LHCN-M2 (cell line): ENCODE measurements at places on chromosomes 7 and 10. TPM values are rescaled to one million over a fixed set of nuclear protein-coding genes. Genes with fewer than 3 reads are reported as not detected.

The NAT16 gene
- not detected in 2 replicates for total RNA-seq

GRCh38 chr7:105924945-105925344 lies 38.1 kb upstream of the CDHR3 start:
- no peak for DNase-seq

GRCh38 chr7:35026150-35026549 lies 11.1 kb downstream of the DPY19L1 start:
- no peak for DNase-seq

- no peak for DNase-seq
Observed at GRCh38 chr10:108545921-108546320, 1377.4 kb downstream of the XPNPEP1 start.

- no peak for DNase-seq
Observed at GRCh38 chr10:85319826-85320225, 991.4 kb downstream of the CCSER2 start.

- DNase-seq: no peak
Observed at GRCh38 chr7:47302560-47302959, 279.4 kb downstream of the TNS3 start.

DNA sequence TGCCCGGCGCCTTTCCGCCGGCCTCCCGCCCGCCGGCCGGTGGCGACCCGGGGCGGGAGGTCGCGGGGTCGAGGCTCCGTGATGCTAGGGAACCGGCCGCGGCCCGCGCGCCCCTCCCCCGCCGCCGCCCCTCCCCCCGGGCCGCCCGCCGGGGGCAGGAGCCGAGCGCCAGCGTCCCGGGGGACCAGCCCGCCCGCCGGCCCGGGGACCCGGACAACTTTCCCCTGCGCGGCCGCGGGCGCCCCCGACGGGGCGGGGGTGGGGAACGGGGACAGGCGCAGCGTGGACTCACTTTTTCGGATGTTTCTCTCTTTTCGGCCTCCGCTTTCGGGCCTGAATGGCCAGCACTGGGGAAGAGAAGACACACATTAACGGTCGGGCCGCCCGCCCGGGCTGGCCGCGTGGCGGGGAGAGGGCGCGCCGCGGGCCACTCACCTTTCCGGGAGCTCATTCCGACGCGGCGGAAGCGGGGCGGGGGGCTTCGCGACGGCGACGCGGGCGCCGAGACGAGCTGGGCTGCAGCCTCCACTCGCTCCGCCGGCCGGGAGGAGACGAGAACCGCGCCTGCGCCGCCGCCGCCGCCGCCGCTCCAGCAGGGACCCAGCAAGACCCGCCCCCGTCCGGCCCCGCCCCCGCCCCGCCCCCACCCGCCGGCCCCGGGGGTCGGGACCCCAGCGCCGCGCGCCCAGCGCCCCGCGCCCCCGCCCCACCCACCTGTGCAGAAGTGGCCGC lies at the start of gene SRPK2:
SRPK2 (minus strand) TSS at position 566 of the 732 bp plus-strand sequence.
- peak; percentile 67 for DNase-seq

DNA sequence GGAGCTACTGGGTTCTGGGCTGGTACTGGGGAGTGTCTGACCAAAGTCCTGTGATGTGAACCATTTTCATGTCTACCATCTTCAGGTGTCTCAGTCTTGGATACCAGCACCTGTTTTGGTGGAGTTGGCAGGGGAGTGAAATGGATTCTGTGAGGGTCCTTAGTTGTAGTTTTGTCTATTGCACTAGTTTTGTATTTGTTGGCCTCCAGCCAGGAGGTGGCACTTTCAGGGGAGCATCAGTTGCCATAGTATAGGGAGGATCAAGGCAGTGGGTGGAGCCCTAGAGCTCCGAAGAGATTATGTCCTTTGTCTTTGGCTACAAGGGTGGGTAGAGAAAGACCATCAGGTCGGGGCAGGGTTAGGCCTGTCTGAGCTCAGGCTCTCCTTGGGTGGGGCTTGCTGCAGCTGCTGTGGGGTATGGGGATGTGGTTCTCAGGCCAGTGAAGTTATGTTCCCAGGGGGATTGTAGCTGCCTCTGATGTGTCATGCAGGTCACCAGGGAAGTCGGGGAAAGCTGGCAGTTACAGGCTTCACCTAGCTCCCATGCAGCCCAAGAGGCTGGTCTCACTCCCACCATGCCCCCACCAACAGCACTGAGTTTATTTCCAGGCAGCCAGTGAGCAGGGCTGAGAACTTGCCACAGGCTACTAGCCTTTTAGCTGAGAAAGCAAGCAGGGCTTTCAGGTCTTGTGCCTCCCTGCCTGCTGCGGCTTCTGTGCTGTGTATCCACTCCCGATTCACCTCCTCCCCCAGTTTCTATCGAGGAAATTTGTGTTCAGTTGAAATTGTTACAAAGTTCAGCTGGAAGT lies 153.1 kb downstream of the ZNF365 start:
- DNase-seq: peak; percentile 86

The TRIM73 gene
- total RNA-seq: 0.29 and 0.83 TPM in 2 replicates

- DNase-seq: no peak
Observed at GRCh38 chr10:43925793-43926192, 277.1 kb upstream of the ZNF32 start.

- no peak for DNase-seq
Observed at GRCh38 chr10:1715821-1716220, 21.5 kb downstream of the ADARB2 start.

DNA sequence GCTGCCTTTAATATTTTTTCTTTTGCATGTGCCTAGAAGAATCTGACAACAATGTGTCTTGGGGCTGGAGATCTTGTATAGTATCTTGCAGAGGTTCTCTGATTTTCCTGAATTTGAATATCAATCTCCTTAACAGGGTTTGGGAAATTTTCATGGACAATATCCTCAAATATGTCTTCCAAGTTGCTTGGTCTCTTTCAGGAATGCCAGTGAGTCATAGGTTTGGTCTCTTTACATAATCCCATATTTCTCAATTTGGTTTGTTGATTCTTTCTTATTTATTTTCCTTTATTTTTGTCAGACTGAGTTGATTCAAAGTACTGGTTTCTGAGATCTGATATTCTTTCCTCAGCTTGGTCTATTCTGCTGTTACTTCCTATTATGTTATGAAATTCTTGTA lies 208.7 kb upstream of the GLI3 start:
- peak; percentile 3 for DNase-seq

- DNase-seq: no peak
Observed at GRCh38 chr7:12031186-12031585, 179.9 kb upstream of the TMEM106B start.

The BBIP1 gene
- 23.1 and 27.8 TPM in 2 replicates for total RNA-seq

- DNase-seq: no peak
Observed at GRCh38 chr10:67250686-67251085, 324.9 kb downstream of the LRRTM3 start.

DNA sequence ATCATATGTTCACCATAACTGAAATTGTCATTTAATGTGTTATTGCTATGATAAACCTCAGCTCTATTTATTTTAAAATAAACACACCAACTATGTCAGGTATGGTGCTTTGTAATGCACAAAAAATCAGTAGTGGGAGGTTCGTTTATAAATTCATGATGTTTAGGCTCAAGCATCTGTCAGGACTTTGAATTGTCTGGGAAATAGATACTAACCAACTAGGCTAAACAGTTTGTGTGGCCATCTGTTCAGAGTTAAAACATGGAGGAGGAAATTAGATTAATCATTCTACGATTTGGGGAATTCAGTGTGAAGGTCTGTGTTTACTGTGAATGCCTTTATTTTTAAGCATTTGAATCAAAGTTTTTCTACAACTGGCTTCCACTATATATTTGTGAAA lies 212.6 kb upstream of the FZD8 start:
- DNase-seq: no peak

DNA sequence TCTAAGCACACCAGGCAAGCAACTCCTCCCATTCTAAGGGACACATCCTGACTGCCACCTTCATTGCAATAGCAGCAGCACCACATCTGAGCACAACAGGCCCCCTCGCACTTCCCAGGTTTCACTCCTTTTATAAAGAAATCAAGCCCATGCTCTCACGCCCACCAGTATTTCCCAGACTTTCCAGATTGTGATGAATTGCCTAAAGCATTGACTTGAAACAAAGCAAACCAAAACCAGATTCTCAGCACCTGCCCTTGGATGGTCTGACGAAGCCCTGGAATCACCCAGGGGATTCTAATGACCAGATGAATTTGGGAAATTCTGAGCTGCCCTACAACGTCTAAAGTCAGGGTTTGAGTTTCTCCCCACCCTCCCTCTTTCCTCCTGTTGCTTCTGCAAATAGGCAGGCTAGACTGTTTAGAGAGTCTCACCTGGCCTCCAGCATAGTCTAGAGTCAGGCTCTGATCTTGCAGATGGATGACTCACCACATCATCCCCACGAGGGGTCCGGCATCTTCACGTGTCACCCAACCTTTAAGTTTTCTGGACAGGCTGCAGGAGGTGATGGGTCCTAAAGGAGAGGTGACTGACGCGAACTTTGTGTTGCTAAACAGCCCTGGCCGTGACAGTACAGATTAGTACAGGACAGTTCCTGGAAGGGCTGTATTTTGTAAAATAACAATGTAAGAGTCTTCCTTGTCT lies 198.0 kb downstream of the SKIDA1 start:
- DNase-seq: no peak

The MDFIC gene
- 67.0 and 72.6 TPM in 2 replicates for total RNA-seq

GRCh38 chr10:112634096-112634830 lies 187.2 kb downstream of the VTI1A start:
- DNase-seq: no peak

The MCM10 gene
- total RNA-seq: 26.1 and 29.6 TPM in 2 replicates

DNA sequence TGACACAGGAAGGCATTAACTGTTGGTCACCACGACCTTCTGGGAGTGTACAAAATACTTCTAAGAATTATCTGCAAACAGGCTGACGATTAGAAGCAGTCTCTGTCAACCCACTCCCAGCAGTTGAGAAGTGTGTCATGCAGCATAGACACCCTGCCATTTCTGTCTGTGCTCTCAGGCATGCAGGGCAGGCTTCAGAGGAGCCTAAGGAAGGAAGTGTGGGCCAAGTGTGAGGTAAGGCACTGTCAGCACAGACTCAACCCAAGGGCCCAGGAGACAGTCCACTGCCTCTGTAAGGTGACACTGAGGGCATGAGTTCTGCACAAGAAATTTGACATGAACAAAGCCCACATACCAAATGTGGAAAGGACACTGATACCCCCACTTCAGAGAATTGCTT lies 109.0 kb upstream of the VIPR2 start:
- DNase-seq: no peak

DNA sequence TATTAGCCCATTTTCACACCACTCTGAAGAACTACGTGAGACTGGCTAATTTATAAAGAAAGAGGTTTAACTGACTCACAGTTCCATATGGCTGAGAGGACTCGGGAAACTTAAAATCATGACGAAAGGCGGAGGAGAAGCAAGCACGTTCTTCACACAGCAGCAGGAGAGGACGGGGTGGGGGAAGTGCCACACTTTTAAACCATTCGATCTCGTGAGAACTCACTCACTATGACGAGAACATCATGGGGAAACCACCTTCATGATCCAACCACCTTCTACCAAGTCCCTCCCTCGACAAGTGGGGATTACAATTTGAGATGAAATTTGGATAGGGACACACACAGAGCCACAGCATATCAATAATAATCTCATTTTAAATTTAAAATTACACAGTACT lies 80.2 kb downstream of the VWDE start:
- no peak for DNase-seq

The KCP gene
- 0.13 TPM in 1 of 2 replicates, not detected in the other for total RNA-seq

GRCh38 chr7:104943502-104944343 lies 70.3 kb upstream of the KMT2E start:
- no peak for DNase-seq

The HOXA10 gene
- 12.8 and 13.2 TPM in 2 replicates for total RNA-seq

- DNase-seq: no peak
Observed at GRCh38 chr7:94212160-94212559, 182.5 kb upstream of the COL1A2 start.

The LIPN gene
- not detected in 2 replicates for total RNA-seq

DNA sequence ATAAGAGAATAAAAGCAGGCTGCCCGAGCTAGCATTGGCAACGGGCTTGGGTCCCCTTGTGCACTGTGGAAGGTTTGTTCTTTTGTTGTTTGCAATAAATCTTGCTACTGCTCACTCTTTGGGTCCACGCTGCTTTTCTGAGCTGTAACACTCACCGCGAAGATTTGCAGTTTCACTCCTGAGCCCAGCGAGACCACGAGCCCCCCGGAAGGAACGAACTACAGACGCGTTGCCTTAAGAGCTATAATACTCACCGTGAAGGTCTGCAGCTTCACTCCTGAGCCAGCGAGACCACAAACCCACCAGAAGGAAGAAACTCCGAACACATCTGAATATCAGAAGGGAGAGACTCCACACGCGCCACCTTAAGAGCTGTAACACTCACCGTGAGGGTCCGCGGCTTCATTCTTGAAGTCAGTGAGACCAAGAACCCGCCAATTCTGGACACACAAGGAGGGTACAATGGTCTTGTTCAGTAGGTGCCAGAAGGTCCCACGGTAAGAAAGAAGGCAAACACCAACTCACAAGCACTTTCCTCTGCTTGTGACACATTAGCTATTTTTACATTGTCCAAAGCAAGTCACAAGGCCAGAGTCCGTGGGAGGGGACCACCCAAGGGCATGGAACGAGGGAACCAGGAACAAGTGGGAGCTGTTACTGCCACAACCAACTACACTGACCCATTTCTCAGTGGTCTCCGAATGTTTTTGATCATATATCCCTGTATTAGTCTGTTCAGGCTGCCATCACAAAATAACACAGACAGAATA lies 29.2 kb upstream of the CACUL1 start:
- DNase-seq: no peak

GRCh38 chr10:97572214-97572989 lies at the start of gene ANKRD2:
Gene ANKRD2, plus strand, starts transcription at chr10:97572779. Its CDS starts 10 bp downstream, at chr10:97572789.
- DNase-seq: peak; percentile 72

DNA sequence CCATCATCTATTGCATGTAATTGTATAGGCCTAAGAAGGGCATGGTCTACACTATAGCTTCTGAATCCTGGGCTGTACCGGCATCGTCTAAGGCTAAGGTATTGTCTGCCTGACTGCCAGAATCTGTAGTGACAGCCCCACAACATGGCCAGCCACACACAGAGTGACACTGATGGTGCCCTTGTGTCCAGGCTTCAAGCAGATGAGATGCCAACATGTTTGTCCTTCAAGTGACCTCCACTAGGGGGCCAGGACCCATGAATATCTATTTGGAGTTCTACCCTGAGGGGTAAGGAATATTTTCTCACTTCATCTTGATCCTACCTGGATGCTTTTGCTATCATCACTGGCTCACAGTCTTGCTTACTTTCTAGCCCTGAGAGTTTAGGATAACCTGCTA lies 1.5 kb downstream of the CYP3A7 start:
- peak; percentile 28 for DNase-seq

GRCh38 chr7:12570534-12571461 lies at the start of gene SCIN:
Gene SCIN, plus strand, starts transcription at chr7:12570720. Its CDS starts 67 bp downstream, at chr7:12570787.
- DNase-seq: peak; percentile 40

The EPO gene
- 0.11 TPM in 1 of 2 replicates, not detected in the other for total RNA-seq
